Common myeloid progenitor, CD34-positive (primary cell): ENCODE measurements at places on chromosomes 13 and 19.

GRCh38 chr13:40503011-40503410 lies 163.4 kb downstream of the FOXO1 start:
- no peak for DNase-seq

DNA sequence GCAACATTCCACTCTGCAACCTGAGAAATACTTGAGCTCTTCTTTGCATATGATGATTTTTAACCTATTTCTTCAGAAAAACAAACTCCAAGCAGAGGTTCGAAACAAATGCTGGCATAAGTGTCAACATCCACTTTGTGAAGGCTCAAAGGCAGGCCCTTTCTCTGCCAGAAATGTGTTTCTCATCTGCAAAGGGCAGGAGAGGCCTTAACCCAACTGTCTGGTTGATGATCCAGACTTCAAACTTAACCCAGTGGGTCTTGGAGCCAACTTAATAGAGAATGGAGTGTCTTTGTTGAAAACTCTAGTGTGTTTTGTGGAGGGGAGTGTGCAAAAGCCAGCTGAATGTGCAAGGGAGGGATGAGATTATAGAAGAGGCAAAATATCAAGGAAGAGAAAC lies 28.3 kb upstream of the ZNF507 start:
- DNase-seq = no peak

GRCh38 chr13:52459668-52460067 lies 4.4 kb downstream of the CKAP2 start:
- peak; percentile 4 for DNase-seq

- no peak for DNase-seq
Observed at GRCh38 chr13:98325724-98326123, 148.7 kb upstream of the RNF113B start.

DNA sequence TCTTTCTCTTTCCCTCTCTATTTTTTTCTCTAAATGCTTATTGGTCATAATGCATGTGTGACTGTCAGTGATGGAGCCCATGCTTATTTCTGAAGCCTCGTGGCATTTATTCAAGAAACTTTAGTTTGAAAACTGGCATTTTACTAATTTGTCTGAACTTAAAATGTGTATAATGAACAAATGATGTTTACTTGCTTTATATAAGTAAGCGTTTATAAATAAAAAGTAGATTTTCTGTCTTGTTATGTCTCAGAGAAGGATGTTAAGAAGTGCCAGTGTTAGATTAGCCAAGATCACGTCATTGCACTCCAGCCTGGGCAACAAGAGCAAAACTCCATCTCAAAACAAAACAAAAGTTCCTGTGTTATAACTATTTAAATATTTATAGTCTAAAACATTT lies 1568.1 kb downstream of the EFNB2 start:
- DNase-seq = no peak

GRCh38 chr19:6150289-6150688 lies 14.8 kb downstream of the ACSBG2 start:
- DNase-seq = no peak

GRCh38 chr13:110894086-110894485 lies 20.8 kb downstream of the ANKRD10 start:
- DNase-seq = no peak

GRCh38 chr19:13579388-13580060 lies 73.2 kb upstream of the CACNA1A start:
- no peak for DNase-seq

GRCh38 chr13:101612735-101613134 lies 160.3 kb downstream of the ITGBL1 start:
- peak; percentile 36 for DNase-seq

DNA sequence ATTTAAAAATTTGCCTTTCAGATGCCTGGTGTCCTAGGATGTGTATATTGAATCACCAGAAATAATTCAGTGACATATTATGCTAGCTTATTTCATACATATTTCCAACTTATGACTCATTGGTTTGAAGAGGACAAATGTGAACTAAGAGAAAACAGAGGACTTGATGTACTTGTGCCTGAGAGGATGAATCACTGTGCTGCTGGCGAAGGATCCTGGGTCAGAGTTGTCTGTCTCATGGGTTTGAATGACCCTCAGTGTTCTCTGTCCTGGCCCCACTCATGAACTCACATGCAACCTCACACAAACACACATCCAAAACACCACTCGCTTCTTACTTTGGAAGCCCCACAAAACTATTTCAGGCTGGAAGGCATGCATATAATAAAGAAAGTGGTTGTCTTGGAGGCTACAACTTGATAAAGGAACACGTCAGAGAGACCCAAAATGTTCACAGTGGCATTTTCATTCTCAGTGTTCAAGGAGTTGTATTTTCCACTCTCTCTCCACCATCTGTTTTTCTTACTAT lies 129.0 kb upstream of the SPRY2 start:
- DNase-seq = peak; percentile 15

DNA sequence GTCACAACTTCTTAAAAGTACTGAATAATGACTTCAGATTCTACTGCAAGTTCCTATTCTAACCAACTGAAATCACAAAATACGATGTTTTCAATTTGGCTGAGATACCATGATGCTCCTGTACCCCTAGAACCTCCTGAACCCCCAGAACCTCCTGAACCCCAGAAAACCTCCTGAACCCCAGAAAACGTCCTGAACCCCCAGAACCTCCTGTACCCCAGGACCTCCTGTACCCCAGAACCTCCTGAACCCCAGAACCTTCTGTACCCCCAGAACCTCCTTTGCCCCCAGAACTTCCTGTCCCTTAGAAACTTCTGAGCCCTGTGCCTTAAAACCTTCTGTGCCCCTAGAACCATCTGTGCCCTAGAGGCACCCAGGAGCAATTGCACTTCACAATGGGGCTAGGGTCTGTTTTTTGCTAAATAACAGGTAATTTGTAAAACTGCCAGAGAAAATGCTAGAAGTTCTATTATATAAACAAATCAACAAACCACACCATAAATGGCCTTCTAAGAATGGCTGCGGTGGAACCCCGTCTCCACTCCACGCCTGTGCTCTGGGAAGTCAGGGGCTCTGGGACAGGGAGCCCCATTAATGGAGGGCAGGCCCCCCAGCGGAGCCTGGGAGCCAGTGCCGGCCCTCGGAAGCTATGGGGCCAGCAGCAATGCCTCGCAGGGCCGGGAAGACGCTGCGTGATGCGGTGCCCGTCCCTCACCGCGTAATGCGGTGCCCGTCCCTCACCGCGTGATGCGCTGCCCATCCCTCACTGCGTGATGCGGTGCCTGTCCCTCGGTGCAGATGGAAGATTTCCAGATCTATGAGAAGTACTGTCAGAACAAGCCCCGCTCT lies 21.3 kb upstream of the F7 start:
- DNase-seq = no peak

- DNase-seq = peak; percentile 28
Observed at GRCh38 chr13:46296921-46297320, 85.2 kb downstream of the LRRC63 start.

DNA sequence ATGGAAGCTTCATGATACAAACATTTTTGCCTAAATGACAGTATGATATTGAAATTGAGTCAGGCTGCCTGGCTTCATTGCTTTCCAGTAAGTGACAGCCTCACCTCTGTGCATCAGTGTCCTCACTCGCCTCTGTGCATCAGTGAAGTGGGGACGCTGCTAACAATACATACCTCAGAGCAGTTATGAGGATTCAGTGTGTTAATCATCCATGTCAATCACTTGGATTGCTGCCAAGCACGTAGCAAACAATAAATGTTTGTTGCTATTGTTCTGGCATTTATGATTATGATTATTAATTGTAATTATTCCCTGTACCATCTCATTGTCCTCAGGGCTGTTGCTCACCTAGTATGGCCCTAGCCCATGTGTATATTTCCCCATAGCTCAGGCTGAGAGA lies 8.8 kb downstream of the PPP2R1A start:
- no peak for DNase-seq

- no peak for DNase-seq
Observed at GRCh38 chr13:59679254-59679653, 484.5 kb downstream of the DIAPH3 start.

GRCh38 chr19:2796659-2797266 lies 11.5 kb downstream of the THOP1 start:
- no peak for DNase-seq

- no peak for DNase-seq
Observed at GRCh38 chr13:47135800-47136503, 239.1 kb upstream of the HTR2A start.
